ENCODE measurements at places on chromosomes 7 and 10.

DNA sequence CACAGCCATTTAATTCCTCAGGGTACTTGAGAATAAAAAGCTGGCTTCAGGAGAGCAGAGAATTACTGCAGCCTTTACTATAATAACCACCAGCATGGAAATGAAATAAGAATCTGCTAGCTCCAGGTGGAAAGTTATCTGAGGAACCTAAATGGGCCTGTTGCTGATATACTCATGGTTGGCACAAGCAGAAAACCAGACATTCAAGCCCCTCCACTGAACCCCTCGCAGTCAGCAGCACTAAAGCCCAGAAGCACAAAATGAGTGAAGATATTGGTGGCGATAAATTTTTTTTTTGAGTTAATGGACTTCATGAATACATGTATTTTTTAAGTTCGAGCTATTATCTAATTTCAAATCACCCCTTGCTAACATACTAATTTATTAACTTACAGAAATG, 303.9 kb upstream of the NRP1 start:
- no peak for DNase-seq

DNA sequence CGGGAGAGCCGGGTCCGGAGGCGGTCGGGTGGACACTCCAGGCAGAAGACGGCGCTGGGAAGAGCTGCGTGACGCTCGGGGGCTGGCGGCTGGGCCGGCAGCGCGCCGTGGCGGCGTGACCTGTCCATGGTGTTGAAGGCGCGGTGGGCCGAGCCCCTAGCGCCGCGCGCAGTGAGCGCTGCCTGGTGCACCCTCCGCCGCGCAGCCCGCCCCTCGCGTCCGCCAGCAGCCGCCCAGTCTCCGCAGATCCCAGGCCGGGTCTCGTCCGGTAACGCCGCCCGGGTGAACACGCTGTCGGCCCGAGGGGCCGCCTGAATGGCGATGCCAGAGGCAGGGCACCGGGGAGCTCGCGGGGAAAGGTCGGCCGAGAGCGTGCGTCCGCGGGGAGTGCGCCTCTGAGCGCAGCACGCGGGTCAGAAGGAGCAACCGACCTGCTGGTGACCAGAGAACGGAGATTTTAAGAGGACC, 657 bp upstream of the TMEM178B start:
- DNase-seq = no peak

DNA sequence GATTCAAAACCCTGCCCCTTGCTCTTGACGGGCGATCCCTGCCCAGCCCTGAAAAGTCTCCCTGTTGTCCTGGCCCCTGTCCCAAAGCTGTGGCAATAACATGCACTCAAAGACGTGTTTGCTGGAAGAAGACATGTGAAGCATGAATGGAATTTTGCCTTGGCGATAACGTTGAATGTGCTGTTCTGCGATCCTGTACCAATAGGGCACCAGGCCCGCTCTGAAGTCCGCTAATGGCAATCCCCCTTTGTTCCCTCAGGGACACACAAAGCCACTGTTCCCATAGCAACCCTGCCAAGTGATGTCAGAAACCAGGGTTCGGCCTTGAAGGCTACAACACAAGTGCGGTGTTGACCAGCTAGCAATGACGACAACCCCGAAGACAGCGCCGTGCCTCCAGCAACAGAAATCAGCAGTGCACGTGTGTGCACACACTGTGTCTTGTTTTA, 284.6 kb downstream of the KLF6 start:
- DNase-seq = no peak

DNA sequence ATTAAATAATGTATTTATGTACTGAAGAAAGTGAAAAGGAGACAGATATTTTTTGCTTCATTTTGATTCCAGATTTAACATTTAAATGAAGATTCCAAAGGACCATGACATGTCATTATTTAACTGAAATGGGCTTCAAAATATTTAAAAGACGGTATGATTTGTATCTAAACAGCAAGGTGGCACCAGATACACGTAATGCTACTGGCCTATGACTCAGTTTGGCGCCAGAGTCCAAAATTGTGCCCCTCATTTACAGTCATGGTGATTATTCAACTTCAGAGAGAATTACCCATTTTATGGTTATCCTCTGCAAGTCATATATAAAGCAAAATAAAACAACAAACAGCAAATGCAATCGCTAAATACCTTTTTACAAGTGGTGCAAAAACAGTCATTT, 94.5 kb downstream of the ETV1 start:
- DNase-seq = no peak

GRCh38 chr10:110349831-110350230, 45.1 kb upstream of the SMNDC1 start:
- no peak for DNase-seq

- DNase-seq = no peak
These were observed 136.6 kb downstream of the SPAG6 start for GRCh38 chr10:22481687-22482539.

DNA sequence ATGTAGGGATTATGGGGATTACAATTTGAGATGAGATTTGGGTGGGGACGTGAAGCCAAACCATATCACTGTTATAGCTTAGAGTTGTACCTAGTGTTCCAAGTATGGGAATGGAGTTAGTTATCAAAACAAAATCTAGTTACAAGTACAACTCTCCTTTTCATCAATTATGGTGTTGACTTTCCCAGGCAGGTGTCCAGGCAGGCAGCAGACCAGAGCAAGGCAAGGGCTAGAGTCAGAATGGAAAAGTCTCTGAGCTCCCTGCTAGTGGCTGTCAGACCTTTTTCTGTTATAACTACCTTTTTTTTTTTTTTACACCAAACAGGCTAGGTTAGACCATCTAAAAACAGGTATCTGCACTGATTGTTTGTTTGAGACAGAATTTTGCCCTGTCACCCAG, 29.2 kb downstream of the PTER start:
- DNase-seq = no peak

All from stimulated activated CD8-positive, alpha-beta memory T cell treated with anti-CD3 and anti-CD28 coated beads, Interleukin-7, amount 100 ng/mL, for 1 hour (primary cell).